ENCODE measurements at places on chromosomes 5 and 9. TPM values are rescaled to one million over a fixed set of nuclear protein-coding genes. Genes with fewer than 3 reads are reported as not detected.

Gene ACTL7A
- total RNA-seq, result not detected

Gene TERT
- total RNA-seq, result not detected

Gene SOWAHA
- total RNA-seq, result not detected

Gene CTXN3
- not detected for total RNA-seq

Gene MARCOL
- not detected for total RNA-seq

Gene ADAMTS2
- total RNA-seq, result 16.4 TPM

Gene PTGS1
- 16.4 TPM for total RNA-seq

Gene ENHO
- 0.61 TPM for total RNA-seq

Gene HSD17B3
- 0.81 TPM for total RNA-seq

Gene EQTN
- total RNA-seq, result not detected

Gene CDC20B
- not detected for total RNA-seq

Gene TMEM174
- not detected for total RNA-seq

Gene SHC3
- 12.9 TPM for total RNA-seq

Gene FBXO10
- 8.0 TPM for total RNA-seq

Data from upper lobe of right lung (tissue), 1 donor.